ENCODE measurements at places on chromosomes 6 and 20. TPM values are rescaled to one million over a fixed set of nuclear protein-coding genes. Genes with fewer than 3 reads are reported as not detected.

The CST2 gene
- total RNA-seq: not detected

- peak within 1 kb of the TSS; percentile 74 for H3K27ac ChIP-seq
- peak within 1 kb of the TSS; percentile 85 for H3K4me3 ChIP-seq
- no peaks in the 10 kb centered on the region for H3K27me3 ChIP-seq
- peaks cover 30% of the 10 kb centered on the region for H3K4me1 ChIP-seq
Measured at GRCh38 chr20:32743237-32744112, at the start of gene COMMD7. Gene COMMD7 (minus strand): TSS chr20:32743467. CDS start chr20:32743391, 76 bp downstream.

DNA sequence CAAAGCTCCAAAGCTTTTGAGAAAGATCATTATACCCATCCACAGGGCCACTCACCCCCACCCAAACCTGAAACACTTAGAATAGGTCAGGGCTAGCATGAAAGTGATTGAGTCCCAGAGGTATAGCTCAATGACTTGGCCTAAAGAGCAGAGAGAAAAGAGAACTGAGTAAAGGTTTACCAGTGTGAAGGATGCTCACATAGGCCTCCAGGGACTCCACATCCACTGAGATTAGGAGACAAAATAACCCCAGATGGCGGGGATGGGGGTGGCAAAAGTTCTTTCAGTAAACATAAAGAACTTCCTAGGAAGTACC is 12.2 kb downstream of the SAYSD1 start:
- H3K27me3 ChIP-seq: no peaks in the 10 kb centered on the region
- peaks cover 14% of the 10 kb centered on the region for H3K4me1 ChIP-seq
- peaks cover 2% of the 10 kb centered on the region for H3K36me3 ChIP-seq
- no peak overlapping the region for H3K4me3 ChIP-seq

GRCh38 chr6:139374357-139375225 is at the start of gene CITED2:
Gene CITED2 (minus strand): TSS chr6:139374648. CDS start chr6:139373944, 704 bp downstream.
- no peaks in the 10 kb centered on the region for H3K27me3 ChIP-seq
- peaks cover 28% of the 10 kb centered on the region for H3K4me1 ChIP-seq
- H3K4me3 ChIP-seq: peak within 1 kb of the TSS; percentile 94
- peak within 1 kb of the TSS; percentile 94 for H3K27ac ChIP-seq
- DNase-seq: peak; percentile 91
- H3K36me3 ChIP-seq: peaks cover 29% of the 10 kb centered on the region

- peaks cover 22% of the 10 kb centered on the region for H3K4me1 ChIP-seq
Measured at GRCh38 chr20:3846378-3846739, 275 bp upstream of the MAVS start.

DNA sequence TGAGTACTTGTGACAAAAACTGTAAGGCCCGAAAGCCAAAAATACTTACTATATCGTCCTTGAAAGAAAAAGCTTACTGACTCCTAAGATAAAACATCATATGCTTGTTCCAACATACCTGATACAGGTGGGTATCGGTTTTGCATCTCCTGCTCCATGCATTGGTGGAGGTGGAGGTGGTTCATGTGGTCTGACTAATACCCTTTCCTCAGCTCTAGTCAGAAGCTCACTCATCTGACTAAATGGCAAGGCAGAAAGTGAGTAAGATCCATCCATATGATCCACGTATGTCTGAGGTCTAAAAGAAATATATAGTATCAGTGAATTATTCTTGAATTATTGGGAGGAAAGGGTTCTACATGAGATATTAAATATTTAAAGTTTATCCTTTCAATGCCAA is 76.2 kb downstream of the WASF1 start:
- peaks cover 3% of the 10 kb centered on the region for H3K36me3 ChIP-seq
- no peaks in the 10 kb centered on the region for H3K27me3 ChIP-seq
- no peaks in the 10 kb centered on the region for H3K4me1 ChIP-seq

DNA sequence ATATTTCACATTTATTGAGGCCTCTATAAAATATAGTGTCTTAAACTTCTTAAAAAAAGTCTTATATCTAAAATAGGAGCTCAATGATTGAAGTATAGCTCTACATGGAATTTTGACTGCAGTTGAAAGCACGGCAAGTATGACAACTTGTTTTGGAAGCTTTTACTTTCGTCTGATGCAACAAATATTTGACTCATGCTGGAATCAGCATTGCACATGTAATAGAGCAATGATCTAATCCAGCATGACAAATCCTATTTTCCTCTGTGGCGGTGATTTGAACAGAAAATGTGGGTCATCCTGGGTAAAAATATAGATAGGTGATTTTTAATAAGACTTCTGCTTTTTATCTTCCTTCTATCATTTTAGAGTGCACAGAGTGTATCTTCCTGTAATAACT is 111.6 kb downstream of the TINAG start:
- no peak overlapping the region for H3K4me3 ChIP-seq
- no peaks in the 10 kb centered on the region for H3K36me3 ChIP-seq
- H3K4me1 ChIP-seq: peaks cover 9% of the 10 kb centered on the region

Measured in osteoblast (primary cell).